Panc1 (cell line): ENCODE measurements at places on chromosomes 11 and 22. TPM values are rescaled to one million over a fixed set of nuclear protein-coding genes. Genes with fewer than 3 reads are reported as not detected.

Gene TREH
- total RNA-seq, result 0.05 TPM

DNA sequence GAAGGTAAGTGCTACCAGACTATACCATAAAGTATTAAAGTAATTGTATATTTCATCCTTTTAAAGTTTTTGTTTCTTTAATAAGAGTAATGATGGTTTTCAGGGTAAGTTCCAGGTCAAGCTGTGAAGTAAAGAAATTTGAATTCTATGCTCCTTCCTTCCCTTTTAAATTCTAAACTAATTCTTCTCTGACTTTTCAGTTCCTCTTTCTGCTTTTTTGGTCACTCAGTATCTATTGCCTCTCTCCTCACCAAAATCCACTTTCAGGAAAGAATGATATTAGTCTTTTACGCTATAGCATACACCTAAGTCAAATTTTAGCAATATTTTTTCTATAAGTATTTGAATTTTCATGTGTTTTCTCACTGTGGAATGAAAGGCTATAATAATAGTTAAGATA, 8.2 kb downstream of the MMP8 start:
- no peak for DNase-seq

Gene DBX1
- not detected for total RNA-seq

DNA sequence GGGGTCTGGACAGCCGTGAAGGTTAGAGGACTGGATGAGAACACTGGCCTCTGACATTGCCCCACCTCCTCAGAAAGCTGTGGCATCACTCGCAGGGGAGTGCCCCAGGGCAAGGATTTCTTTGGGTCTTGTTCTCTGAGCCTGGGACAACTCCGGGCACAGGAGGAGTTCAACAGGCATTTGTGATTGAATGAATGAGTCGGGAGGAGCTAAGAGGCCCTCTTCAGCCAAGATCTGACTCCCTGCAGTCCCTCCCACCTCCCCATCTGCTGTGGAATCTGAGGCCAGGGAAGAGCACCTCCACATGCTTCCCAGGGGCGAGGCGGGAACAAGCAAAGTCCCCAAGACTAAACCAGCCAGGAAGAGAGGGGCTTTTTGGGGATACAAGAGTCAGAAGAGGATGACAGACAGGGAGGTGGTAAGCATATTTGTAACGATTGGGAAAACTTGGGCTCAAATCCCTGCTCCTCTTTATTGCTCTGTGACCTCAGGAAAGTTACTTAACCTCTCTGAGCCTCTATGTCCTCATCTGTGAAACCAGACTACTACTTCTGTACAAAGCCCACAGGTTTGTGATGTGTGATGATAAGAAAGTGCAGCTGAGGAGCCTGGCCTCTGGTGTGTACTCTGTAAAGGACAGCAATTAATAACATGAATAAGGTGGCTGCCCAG, 6.4 kb downstream of the TP53I11 start:
- no peak for DNase-seq

- no peak for DNase-seq
Observed at GRCh38 chr22:43310311-43310710, 32.9 kb downstream of the SCUBE1 start.

DNA sequence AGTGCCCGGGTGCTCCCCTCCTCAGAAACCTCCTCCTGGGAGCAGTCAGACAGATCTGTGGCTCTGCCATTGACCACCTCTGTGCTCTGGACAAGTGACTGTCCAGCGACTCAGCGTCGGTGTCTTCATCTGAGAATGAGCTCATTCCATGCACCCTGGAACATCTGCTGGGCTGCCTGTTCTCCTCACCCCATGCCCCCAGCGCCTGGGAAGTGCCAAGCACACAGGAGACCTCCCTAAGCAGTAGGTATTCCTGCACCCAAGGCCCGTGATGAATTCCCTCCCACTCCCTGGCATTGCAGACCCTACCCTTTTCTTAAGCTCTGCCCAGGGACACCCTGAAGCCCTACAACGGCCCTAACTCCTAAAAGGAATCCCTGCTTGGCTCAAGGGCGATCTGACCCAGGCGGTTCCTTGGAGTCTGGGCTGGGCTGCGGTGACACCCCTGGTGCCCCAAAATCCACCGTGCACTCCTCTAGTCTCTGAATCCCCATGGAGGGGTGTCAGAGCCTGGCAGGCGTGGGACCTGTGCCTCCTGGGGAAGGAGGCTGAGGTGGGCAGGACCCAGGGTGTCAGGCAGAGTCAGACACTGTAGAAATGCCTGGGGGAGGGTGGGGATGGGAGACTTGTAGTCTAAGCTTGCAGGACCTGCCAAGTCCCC, 92.0 kb downstream of the CEP164 start:
- DNase-seq, result no peak

DNA sequence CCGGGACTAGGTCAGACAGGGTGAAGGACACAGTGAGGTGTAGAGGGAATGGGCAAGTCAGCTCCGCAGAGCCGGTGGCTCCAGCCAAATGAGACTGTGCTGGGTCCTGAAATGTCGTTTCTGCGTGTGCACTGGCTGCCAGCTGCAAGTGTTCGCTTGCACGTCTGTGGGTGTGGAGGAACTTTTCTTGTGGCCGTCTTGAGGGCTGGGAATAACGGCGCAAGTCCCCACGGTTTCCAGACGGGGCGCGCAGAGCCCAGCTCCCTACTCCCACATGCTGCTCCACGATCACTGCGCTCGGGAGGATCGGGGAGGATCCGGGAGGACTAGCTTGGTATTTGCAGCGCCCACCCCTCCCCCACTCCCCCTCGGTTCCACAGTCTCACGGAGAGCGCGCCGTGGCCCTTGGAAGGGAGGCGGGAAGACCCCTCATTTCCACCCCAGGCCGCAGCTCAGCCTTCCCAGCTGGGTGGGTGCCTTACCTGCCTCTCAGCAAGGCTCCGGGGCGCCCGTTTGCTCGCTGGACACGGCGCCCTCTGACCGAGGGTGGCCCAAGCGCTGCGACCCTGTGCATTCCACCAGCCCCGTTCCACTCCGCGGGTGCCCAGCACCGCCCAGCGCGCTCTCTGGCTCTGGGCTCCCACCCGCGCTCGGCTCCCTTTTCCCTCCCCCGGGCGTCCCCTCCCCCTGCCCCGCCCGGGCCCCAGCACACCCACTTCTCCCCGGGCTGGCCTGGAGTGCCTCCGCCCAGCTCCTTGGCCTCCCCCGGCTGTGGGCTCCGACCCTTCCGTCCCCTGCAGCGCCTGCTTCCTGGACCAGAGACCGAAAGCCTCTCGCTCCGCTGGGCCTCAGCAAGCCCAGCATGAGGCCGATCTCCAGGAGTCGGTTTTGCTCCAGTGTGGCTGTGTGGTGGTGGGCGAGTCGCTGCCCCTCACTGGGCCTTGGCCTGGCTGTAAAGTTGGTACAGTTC, at the start of gene KCNE3:
Gene KCNE3 (minus strand): TSS at position 634 of the 970 bp plus-strand sequence. CDS start 9,986 bp downstream, outside the sequence.
- DNase-seq, result no peak

Gene OR2D2
- 0.49 TPM for total RNA-seq

Gene OR51B4
- not detected for total RNA-seq

- DNase-seq, result no peak
Observed at GRCh38 chr22:41367039-41367679, 14.6 kb upstream of the TEF start.

GRCh38 chr11:103183981-103184611, 74.9 kb downstream of the DYNC2H1 start:
- DNase-seq, result no peak

- DNase-seq, result no peak
Observed at GRCh38 chr11:110242746-110243145, 53.7 kb downstream of the RDX start.
